ENCODE measurements at places on chromosomes 13 and 19. TPM values are rescaled to one million over a fixed set of nuclear protein-coding genes. Genes with fewer than 3 reads are reported as not detected.

EXOC3L2 gene
- total RNA-seq: not detected

NMRK2 gene
- not detected for total RNA-seq

NCR1 gene
- 0.58 TPM for total RNA-seq

SIGLECL1 gene
- total RNA-seq: not detected

SLITRK5 gene
- total RNA-seq: not detected

PCDH20 gene
- total RNA-seq: not detected

DZIP1 gene
- total RNA-seq: 0.54 TPM
